ENCODE measurements at places on chromosomes 12 and 14.

GRCh38 chr14:51682411-51682810 lies 30.7 kb downstream of the FRMD6 start:
- DNase-seq, result no peak

GRCh38 chr12:88924162-88924561 lies 343.9 kb upstream of the KITLG start:
- no peak for DNase-seq

- DNase-seq, result no peak
Measured at GRCh38 chr14:50379563-50379962, 17.1 kb downstream of the CDKL1 start.

DNA sequence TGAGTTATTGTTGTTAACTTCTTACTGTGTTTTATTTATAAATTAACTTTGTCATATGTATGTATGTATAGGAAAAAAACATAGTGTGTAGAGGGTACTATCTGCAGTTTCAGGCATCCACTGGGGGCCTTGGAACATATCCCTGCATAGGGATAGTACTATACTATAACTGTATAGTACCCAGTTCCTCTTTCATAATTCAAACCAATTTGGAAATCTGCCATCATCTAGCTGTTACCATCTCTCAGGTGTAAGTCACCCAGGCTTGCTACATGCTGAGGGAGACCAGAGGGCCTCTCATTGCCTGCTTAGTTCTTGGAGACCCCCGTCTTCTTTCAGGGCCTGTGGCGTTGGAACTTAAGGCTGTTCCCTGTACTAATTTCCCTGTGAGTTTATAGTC lies 12.9 kb upstream of the DCD start:
- DNase-seq, result no peak

Data from endothelial cell (in vitro differentiated cells).